ENCODE measurements at places on chromosomes 1 and 21. TPM values are rescaled to one million over a fixed set of nuclear protein-coding genes. Genes with fewer than 3 reads are reported as not detected.

The MPZ gene
- total RNA-seq, result 6.4 TPM

- DNase-seq, result no peak
Observed at GRCh38 chr1:244347942-244348341, 103.8 kb downstream of the ADSS2 start.

DNA sequence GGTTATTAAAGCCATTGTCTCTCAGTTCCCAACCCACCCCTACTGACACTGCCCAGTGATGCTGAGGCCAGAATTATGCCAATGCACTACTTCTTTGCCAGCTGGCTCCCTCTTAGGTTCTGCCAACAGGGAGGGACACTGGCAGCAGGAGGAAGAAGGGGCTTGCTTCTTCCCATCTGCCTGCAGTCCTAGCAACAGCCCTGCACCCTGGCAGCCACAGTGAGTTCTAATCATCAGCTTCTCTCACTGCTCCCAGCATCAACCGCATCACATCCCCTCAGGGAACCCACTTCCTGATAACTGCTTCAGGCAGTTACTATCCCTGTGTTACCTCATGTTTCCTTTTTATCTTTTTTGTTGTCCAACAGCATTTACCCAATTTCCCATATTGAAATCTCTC lies 86.2 kb downstream of the UBR4 start:
- no peak for DNase-seq

DNA sequence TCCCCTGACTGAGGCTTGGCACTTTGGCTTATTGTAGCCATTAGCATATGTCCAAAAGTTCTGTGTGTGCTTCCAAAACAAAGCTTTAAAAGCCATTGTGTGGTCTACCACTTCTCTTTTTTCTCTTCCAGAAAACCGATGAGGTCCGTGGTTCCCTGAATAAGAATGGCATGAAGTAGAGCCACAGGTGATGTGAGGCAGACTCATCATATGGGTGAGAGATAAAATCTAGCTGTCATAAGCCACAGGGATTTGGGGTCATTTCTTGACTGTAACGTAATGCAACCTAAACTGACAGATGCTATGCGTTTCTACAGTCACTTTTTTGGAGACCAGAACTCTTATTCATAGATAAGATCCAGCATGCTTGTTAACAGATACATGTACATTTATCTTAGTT lies 7.0 kb upstream of the GREM2 start:
- DNase-seq, result no peak

DNA sequence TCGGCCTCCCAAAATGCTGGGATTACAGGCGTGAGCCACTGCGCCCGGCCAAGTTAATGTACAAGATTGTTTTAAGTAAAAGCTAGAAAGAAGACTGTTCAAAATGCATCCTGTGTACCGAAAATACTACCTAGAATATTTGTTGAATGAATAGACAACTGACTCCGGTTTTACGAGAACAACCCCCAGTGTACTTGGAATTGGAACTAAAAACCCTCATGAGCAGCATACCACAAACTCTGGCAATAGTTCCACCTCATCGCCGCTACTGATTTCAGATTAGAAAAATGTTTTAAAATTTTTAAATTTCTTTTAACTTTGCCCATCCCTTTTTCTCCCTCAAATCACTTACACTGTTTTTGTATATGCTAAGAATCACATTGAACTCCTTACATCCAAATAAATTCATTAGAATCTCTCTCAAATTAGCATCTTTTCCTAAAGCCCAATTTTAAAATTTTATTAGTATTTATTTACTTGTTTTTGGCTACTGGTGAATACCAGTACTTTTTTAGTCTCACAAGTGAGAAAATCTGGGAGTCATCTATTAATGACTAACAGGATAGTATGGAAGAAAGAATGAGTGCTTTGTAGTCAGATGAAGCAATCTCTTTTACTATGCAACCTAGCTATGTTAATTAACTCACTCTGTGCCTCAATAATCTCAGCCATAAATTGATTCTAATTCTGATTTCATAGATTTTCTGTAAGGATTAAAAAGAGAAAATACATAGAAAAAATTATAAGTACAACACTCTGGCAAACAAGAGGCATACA lies 95.1 kb downstream of the GPATCH2 start:
- no peak for DNase-seq

DNA sequence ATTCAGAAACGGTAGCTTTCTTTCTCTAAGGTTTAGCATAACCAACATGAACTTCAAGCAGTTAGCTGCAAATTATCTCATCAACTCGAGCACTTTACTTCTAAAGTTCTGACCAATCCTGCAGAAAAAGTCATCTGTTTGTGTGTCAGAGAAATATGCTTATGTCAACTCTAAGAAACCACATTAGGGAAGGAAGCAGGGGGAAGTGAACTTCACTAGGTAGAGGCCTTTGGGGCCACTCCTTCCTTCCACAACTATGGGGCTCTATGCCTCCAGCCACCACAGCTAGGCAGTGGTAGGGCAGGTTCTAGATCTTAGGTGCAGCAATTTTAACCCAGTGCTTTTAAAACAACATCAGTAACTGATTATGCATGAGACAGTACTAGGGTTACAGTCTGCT lies 375.9 kb downstream of the DSCAM start:
- DNase-seq, result no peak

DNA sequence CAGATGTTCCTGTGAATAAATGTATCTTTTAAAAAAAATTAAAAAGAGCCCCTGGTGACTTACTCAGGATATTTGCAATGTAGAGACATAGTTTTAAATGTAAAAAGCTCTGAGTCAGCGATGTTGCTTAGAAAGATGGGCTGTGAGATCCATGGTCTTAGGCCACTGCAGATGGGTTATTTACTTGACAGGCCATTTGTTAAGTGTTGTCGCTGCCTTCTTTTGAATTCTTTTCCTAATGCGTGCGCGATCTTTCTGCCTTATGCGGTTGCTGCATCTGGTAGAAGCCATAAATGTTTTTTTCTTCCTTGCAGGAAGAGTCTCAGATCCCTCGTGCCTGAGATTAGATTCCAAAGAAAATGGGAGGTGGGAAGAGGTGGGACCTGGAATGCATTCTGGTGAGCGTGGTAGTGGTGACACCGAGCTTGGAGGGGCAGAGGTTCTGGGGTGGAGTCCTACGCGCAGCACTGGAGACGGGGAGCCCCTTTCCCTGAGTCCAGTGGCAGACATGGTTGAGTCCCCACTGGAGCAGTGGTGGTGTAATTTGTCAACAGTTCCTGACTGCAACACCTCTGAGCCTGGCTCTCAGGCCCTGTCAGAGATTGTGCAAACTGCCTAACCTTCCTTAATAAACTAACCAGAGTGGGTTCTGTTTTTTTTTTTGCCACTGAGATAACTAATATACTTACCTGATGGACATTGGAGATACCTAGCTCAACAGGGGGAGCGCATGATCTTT lies 197.2 kb downstream of the HHAT start:
- no peak for DNase-seq

- no peak for DNase-seq
Observed at GRCh38 chr21:38984568-38984967, 178.8 kb downstream of the ETS2 start.

- no peak for DNase-seq
Observed at GRCh38 chr1:220694866-220695382, 4.8 kb downstream of the C1orf115 start.

Data from activated naive CD4-positive, alpha-beta T cell treated with anti-CD3 and anti-CD28 coated beads, Interleukin-2, amount 50 U/mL, for 72 hours (primary cell).